ENCODE measurements at places on chromosomes 6 and 20.

DNA sequence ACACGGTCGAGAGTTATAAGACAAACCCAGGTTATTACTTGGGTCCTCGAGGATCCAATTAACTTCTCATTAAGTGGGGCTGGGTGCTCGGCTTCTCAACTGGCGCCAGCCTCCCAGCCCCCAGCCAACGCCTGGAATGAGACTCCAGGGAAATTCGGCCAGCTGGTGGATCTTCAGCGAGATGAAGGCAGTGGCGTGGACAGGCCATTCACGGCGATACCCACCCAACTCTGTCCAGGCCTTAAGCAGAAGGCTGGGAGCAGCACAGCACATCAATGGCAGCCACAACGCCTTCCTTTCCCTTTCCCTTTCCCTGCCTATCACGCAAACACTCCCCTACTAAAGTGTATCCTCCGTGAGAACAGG lies 868 bp downstream of the METTL24 start:
- DNase-seq, result no peak

DNA sequence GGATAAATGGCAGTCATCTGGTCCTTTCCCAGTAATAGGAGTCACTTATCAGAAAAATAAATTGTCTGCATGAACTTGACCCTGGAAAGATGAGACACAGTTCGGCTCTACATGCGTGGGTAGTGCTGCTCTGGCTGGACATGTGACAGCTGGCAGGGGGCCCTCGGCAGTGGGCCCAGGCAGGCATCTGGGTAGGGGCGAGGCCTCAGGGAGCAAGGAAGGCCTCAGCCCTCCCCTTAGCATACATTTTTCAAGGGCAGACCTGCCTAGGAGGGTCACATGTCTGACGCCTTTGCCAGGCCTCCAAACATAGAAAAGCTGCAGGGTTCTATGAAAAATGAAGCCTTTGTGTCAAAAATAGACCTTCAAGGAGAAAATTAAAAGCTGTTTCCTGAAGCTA lies 12.8 kb upstream of the ILRUN start:
- no peak for DNase-seq

DNA sequence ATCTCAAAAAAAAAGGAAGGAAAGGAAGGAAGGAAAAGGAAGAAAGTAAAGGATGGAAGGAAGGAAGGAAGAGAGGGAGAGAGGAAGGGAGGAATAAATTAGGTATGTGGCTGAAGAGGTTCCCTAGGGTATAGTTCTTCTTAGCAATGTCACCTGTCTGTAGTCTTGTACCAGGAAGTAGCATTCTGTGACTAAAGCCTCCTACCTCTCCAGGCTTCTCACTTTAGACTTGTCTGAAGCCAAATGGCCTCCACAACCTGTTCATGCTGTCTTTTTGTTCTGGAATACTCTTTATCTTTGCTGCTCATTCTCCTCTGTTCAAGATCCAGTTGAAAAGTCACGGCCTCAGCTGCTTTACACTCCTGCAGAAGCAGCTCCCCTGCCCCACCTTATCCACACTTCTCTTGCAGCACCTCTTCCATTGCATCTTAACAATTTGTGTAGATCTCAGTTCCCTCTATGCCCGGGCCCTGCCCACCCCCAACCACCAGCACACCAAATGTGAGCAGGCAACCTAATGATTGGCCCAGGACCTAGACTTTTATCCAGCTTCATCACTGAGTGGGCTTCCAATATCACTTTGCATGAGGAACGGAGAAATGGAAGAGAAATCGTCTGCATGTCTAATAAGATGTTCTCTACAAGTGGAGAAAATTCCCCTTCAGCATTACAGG lies 19.1 kb downstream of the GCNT2 start:
- DNase-seq, result no peak

DNA sequence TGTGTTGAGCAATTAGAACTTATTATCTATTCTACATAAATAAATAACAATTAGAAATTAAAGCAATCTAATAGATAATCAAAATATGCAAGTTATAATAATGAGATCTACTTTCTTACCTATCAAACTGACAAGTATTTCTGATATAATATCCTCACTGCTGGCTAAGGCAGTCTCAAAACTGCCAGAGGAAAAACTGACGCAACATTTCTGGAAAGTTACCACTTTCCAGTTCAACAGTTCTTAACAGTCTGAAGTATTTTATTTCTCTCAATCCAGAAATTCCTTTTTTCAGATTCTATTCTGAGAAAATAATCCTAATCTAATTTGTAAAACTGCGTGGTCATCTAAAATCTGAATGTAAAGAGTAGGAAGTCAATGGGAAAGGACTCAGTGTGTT lies 121.0 kb downstream of the TRDN start:
- no peak for DNase-seq

DNA sequence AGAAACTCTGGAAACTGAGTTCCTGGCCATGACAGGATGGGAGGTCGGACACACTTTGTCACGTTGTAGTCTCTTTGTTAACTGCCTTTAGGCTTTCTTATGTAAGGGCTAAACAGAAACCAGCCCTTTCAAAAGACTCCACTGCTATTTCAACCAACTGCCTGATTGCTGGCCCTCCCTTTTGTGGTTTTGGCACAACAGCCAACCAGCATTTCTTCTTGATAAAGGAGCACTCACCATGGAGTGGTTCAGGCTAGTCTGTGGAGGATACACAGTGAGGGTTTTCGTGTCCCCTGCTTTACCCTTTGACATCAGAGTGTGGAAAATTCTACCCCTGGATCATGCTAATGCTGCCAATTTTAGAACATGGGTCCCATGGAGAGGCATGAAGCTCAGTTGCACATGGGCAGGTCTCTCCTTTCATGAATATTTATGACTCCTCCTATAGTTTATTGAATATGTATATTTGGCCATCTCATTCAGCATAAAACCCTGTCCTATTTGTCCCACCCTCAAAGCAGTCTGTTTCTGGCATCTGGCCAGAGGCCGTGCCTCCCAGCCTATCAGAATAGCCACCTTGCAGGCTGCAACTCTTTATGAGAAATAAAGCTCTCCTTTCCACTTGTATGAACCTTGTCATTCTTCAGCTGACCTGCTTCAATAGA lies 148.3 kb downstream of the HS3ST5 start:
- DNase-seq, result no peak

GRCh38 chr20:2800521-2801285 lies at the start of gene CPXM1:
TSS of gene CPXM1 (minus strand) at chr20:2800627. CDS start at chr20:2800572, 55 bp downstream.
- DNase-seq, result no peak

GRCh38 chr6:41224800-41225199 lies 3.3 kb upstream of the TREML4 start:
- no peak for DNase-seq

GRCh38 chr6:44943541-44943940 lies 384.6 kb upstream of the RUNX2 start:
- no peak for DNase-seq

DNA sequence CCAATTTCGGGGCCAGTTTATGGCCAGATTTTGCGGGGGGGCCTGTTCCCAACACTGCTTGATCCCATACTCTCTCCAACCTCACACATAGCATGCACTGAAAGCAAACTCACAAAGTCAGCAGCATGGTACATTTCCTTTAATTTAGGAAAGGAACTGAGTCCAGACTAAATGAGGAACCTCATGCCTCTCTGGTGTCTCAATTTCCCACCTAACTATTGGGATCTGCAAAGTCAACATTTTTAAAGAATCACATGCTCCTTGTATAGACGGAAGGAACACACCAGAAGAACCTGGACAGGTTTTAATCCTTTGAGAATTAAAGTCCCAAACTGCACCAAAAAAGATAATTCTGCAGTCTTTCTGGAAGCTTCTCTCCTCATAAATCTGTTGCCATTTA lies 33.3 kb downstream of the FAM50B start:
- no peak for DNase-seq

DNA sequence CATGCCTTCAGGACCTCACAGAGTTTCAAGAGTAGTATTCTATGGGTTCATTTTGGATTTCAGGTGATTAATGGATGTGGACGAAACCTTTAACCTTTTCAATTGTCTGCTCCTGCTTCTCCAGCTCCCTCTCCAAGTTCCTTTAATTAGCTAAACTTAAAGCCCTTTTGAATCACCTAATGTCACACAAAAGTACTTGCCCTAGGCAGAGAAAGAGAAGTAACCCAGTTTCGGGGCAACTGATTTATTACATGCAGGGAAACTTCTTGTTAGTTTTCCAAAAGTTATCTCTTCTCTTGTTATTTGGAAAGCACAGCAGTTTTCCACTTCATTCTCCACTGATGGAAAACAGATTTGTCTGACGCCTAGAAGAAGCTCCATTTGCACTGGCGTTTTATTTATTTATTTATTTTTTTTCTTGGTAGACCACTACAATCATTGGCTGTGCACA lies 407.7 kb upstream of the JARID2 start:
- DNase-seq, result no peak

DNA sequence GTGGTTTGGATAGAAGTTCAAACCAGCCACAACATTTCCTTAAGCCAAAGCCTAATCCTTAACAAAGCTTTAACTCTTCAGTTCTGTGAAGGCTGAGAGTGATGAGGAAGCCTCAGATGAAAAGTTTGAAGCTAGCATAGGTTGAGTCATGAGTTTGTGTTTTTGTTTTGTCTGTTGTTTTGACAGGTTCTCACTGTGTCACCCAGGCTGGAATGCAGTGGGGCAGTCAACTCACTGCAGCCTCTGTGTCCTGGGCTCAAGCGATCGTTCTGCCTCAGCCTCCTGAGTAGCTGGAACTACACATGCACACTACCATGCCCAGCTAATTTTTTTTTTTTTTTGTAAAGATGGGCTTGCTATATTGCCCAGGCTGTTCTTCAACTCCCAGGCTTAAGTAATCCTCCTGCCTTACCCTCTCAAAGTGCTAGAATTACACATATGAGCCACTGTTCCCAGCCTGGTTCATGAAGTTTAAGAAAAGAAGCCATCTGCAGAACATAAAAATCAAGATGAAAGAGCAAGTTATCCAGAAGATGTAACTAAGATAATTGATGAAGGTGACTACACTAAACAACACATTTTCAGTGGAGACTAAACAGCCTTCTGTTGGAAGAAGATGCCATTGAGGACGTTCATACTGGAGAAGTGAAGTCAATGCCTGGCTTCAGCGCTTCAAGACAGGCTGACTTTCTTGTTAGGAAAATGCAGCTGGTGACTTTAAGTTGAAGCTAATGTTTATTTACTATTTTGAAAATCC lies 96.2 kb downstream of the SMAP1 start:
- DNase-seq, result no peak

DNA sequence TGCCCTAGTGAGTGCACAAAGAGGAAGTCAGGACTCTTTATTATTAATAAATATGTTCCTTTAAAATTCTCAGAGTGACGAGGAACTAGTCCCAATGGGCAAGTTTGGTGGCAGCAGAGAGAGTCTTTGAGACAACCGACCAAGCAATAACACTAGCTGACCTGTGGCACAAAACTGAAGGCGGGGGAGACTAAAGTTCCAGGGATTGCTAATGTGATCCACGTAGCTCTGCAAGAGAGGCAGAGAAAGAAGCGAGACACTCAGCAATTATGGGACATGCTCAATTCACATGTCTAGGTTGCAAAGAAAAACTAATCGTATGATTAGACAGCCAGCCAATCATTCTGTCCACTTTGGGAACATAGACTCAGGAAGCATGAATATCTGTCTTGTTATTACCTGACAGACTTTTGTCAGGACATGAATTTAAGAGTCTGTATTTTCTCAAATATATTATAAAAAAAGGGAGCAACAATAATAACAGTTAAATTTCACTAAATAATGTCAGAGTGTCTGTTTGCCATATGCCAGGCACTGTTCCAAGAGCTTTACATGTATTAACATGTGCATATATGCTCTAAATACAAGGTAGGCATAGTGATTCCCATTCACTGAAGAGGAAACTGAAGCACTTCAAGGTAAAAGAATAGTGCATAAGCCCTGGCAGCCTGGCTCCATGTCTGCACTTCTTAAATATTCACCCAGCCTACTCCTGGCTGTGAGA lies 81.0 kb downstream of the COL9A1 start:
- no peak for DNase-seq

GRCh38 chr6:166308033-166308768 lies at the start of gene PRR18:
TSS of gene PRR18 (minus strand) at chr6:166308392. CDS start at chr6:166308142, 250 bp downstream.
- DNase-seq, result no peak

DNA sequence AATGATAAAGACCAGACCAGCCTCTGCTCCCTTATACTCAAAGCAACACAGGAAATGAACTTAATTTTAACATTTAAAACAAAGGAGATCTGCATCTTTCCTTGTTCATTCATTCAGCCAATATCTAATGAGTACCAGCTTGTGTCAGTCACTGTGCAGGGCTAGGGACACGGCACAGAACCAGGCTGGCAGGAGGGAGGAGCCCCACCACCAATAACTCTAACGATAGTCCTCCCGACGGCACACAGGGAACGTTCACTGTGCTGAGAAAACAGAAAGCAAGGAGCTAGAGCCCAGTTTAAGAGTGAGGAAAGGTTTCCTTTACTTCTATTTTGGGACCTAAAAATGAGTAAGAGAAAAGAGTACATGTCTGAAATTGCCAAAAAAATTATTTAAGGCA lies 9.9 kb downstream of the ETV7 start:
- DNase-seq, result no peak

- DNase-seq, result no peak
Measured at GRCh38 chr6:30520522-30520921, 31.2 kb downstream of the HLA-E start.

- DNase-seq, result no peak
Measured at GRCh38 chr6:43075670-43076463, at the start of gene PTK7. TSS of gene PTK7 (plus strand) at chr6:43076314. CDS start at chr6:43076489, 175 bp downstream.

GRCh38 chr6:31935021-31935420 lies 7.5 kb downstream of the C2 start:
- no peak for DNase-seq

- no peak for DNase-seq
Measured at GRCh38 chr6:170235391-170236125, 55.3 kb downstream of the DLL1 start.

GRCh38 chr6:118147511-118147910 lies 240.4 kb downstream of the SLC35F1 start:
- DNase-seq, result no peak

DNA sequence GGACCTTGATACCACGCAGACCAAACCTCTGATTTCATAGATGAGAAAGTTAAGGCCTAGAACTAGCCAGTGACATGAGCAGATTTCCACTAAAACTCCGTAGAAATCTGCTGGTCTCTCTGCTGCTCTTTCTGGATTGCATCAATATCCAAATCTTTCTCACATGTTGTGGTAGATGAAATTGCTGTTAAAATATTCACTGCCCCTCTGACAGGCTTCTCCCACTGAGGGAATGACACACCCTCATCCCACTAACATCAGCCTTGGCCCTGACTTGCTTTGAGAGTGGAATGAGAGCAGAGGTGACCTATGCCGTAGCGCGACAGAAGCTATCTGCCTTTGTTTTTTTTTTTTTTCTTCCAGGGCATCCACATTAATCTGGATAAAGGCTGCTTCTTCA lies 20.4 kb upstream of the EXOC2 start:
- DNase-seq, result no peak

GRCh38 chr20:63042448-63043071 lies 35.8 kb upstream of the BHLHE23 start:
- DNase-seq, result no peak

GRCh38 chr6:16921399-16922110 lies 160.3 kb upstream of the ATXN1 start:
- DNase-seq, result no peak
